NCI-H526 (cell line): ENCODE measurements at places on chromosomes 16 and 17.

- DNase-seq: no peak
Measured at GRCh38 chr16:51163894-51164566, 13.0 kb upstream of the SALL1 start.

- no peak for DNase-seq
Measured at GRCh38 chr17:14417336-14417735, 116.5 kb downstream of the HS3ST3B1 start.

GRCh38 chr17:46043606-46044005, 44.6 kb downstream of the STH start:
- DNase-seq: no peak

DNA sequence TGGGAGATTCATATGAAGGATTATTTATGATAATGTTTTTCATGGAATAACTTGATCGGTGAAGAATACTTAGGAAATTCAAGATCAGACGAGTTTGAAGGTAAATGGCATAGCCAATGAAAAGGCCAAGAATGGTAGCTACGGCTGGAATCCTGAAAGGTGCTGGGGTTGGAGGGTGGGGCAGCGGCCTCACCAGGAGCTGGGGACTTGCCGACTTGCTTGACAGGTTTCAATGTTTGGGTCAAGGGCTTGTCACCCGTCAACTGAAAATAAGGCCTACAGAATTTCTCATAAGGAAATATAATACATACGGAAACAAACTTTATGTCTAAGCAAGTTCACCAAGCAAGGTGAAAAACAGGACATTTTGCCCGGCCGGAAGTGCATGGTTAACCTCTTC, 9.9 kb downstream of the CRYM start:
- DNase-seq: no peak

DNA sequence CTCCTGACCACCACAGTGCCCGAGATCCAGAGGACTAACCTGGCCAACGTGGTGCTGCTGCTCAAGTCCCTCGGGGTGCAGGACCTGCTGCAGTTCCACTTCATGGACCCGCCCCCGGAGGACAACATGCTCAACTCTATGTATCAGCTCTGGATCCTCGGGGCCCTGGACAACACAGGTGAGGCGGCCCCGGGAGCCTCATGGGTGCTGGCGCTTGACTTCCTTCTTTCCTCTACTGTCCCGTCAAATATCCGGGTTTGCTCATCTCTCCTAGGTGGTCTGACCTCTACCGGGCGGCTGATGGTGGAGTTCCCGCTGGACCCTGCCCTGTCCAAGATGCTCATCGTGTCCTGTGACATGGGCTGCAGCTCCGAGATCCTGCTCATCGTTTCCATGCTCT, 13.7 kb downstream of the DHX38 start:
- no peak for DNase-seq

DNA sequence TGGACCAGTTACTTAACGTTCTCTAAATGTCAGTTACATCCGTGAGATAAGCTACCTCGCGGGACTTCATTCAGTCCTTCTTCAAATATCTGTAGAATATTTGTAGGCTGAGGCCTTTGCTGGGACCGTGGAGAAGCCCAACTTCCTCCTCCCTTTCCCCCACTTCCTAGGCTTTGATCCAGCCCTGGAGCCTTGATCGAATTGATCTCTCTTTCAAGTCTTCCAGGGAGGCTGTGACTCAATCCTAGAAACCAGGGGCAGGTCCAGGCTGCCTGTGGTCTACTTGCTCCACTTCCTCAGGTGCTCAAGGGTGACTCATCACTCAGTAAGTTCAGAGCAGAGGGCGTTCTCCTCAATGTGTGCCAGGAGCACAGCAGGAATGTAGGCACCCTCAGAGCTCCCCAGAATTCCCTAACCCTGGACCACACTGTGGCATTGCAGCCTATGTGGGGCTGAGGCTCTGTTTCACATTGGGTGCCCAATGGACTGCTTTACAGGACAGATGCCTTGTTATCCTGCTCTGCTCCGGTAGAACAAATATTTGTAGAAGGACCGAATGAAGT, 11.2 kb upstream of the CEP20 start:
- DNase-seq: no peak

DNA sequence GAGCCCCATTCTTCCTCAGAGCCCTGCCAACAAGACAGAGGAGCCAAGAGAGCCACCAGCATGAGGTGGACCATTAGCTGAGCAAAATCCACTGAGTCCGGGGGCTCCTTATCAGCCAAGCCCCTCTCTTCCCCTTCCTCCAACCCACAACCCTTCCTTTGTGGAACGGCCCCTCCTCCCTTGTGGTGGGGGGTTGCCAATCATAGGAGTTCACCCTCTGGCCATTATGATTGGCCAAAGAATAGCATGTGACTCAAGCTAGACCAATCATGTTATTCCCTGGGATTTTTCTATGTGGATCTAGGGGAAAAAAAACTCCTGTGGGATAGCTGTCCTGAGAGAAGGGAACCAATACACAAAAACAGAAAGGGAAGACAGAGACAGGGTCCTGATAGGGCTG, 120.5 kb downstream of the C16orf95 start:
- no peak for DNase-seq

GRCh38 chr16:23974223-23974622, 138.4 kb downstream of the PRKCB start:
- no peak for DNase-seq

DNA sequence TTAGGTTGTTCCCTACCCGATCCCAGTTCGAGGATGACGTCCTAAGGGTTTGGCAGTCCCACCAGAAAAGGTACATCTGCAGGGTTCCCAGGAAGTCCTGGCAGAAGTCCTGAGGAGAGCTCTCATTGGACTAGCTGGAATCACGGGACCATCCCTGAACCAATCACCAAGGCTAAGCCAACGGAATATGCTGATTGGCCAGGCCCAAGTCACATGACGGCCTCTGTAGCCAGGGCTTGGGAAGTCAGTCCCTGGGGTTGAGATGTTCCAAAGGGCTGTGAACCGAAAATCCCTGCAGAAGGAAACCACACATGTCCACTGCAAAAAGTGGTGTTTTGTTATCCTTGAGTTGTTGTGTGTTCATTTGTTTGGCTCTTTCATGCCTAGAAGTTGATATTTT, 68.2 kb upstream of the ZNF423 start:
- no peak for DNase-seq
